Left ventricle myocardium inferior (tissue), 1 donor: ENCODE measurements at places on chromosomes 16 and 17. TPM values are rescaled to one million over a fixed set of nuclear protein-coding genes. Genes with fewer than 3 reads are reported as not detected.

Gene TBC1D3E
- not detected for total RNA-seq

Gene EPX
- not detected for total RNA-seq

Gene CBX8
- 7.5 TPM for total RNA-seq

Gene TP53TG3B
- not detected for total RNA-seq

Gene KCNJ18
- not detected for total RNA-seq

Gene SHISA9
- total RNA-seq: 0.30 TPM

Gene SDK2
- 2.2 TPM for total RNA-seq

Gene FLCN
- 46.6 TPM for total RNA-seq

Gene MSL1
- total RNA-seq: 39.8 TPM

Gene MEIOB
- total RNA-seq: not detected

Gene FBXO39
- not detected for total RNA-seq

- no peak for DNase-seq
- H3K4me1 ChIP-seq: no peaks in the 10 kb centered on the region
- no peak overlapping the region for H3K27ac ChIP-seq
- H3K27me3 ChIP-seq: no peaks in the 10 kb centered on the region
- H3K4me3 ChIP-seq: no peak overlapping the region
- peaks cover 58% of the 10 kb centered on the region for H3K36me3 ChIP-seq
These were observed 12.7 kb downstream of the UNKL start for GRCh38 chr16:1401758-1402154.

- H3K4me3 ChIP-seq: no peak overlapping the region
- no peaks in the 10 kb centered on the region for H3K36me3 ChIP-seq
- peaks cover 8% of the 10 kb centered on the region for H3K4me1 ChIP-seq
- H3K27me3 ChIP-seq: no peaks in the 10 kb centered on the region
These were observed 24.0 kb upstream of the ALKBH5 start for GRCh38 chr17:18159551-18160120.

DNA sequence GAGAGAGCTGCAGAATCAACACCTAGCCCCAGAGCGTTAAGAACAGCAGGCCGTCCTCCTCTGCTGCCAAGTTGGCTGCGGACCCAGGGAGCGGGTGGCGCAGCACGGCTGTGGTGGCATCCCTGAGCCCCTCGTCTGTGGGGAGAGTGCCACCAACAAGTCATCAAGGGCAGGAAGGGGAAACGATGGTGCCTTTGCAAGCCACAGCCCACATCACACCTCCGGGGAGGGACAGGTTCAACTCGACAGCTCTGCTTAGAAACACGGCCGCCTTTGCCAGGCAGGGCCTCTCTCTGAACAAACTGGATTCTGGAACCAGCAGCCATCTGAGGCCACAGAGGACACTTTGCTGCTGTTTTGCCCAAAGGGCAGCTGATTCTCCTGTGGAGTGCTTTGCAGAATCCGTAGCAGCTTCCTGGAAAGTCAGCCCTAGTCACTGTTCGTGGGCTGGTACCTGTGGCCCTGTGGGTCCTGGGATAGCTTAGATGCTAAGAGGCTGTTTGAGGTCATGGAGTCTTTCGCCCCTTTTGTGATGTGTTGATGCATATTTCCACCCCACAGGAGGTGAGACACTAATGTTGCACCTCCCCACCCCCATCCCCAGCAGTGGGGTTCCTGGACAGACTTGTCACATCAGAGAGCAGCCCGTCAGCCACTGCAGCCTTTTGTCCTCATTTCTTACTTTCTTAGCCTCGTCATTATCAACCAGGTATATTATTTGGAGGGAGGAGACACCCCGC lies 270.6 kb downstream of the CPPED1 start:
- peaks cover 3% of the 10 kb centered on the region for H3K36me3 ChIP-seq
- H3K4me1 ChIP-seq: peaks cover 9% of the 10 kb centered on the region
- no peak overlapping the region for H3K27ac ChIP-seq
- DNase-seq: no peak
- H3K4me3 ChIP-seq: no peak overlapping the region

GRCh38 chr17:63961355-63962212 lies 11.1 kb downstream of the SCN4A start:
- H3K27me3 ChIP-seq: no peaks in the 10 kb centered on the region
- peak; percentile 56 for DNase-seq
- no peaks in the 10 kb centered on the region for H3K36me3 ChIP-seq
- peaks cover 51% of the 10 kb centered on the region for H3K4me1 ChIP-seq

DNA sequence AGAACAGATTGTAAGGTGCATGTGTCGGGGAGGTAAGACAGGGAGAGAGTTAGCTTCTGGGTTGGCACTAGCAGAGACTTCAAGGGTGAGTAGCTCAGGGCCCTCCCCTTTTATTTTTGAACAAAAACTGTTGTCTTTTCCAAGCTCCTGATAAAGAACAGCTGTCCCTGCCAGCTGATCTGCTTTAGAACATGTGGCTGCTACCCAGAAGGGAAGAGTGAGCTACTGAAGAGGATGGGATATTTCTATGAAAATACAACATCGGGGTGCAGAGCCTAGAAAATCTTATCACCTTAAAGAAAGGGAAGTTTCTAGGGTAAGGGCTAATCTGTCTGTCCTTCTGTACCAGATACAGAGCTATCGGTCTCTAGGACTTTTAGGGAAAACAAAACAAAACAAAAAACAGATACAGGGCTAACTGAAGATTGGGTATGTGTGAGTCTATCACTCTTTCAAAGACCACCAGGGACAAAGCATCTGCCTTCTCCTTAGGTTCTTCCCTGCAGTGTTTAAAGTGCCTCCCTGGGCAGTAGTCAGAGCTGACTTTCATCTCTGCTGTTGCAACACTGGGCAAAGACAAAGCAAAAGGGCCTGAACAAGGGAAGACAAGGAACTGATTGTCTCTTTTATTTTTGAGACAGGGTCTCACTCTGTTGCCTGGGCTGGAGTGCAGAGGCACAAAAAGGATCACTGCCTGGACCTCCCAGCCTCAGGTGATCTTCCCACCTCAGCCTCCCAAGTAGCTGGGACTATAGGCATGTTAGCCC lies 5.0 kb upstream of the DHRS13 start:
- DNase-seq: no peak
- H3K27me3 ChIP-seq: no peaks in the 10 kb centered on the region
- peaks cover 75% of the 10 kb centered on the region for H3K36me3 ChIP-seq
- no peak overlapping the region for H3K4me3 ChIP-seq
- H3K4me1 ChIP-seq: peaks cover 42% of the 10 kb centered on the region

GRCh38 chr16:26710450-26710849 lies 356.3 kb upstream of the C16orf82 start:
- no peak for DNase-seq
- H3K4me1 ChIP-seq: no peaks in the 10 kb centered on the region
- no peak overlapping the region for H3K4me3 ChIP-seq
- H3K27ac ChIP-seq: no peak overlapping the region

GRCh38 chr16:82628088-82628423 lies 1.3 kb downstream of the CDH13 start:
- H3K4me3 ChIP-seq: peak overlapping the region; percentile 90
- H3K27ac ChIP-seq: peak overlapping the region; percentile 95
- peak; percentile 45 for DNase-seq
- H3K27me3 ChIP-seq: peaks cover 3% of the 10 kb centered on the region
- no peaks in the 10 kb centered on the region for H3K36me3 ChIP-seq

GRCh38 chr16:11251525-11252481 lies 4.2 kb downstream of the SOCS1 start:
- H3K27me3 ChIP-seq: no peaks in the 10 kb centered on the region
- peaks cover 32% of the 10 kb centered on the region for H3K4me1 ChIP-seq
- H3K4me3 ChIP-seq: no peak overlapping the region
- DNase-seq: no peak
- no peaks in the 10 kb centered on the region for H3K36me3 ChIP-seq

- H3K4me3 ChIP-seq: no peak overlapping the region
- H3K27me3 ChIP-seq: no peaks in the 10 kb centered on the region
- H3K4me1 ChIP-seq: peaks cover 5% of the 10 kb centered on the region
These were observed 18.4 kb downstream of the SYT17 start for GRCh38 chr16:19186408-19186807.

GRCh38 chr17:77827039-77827438 lies 131.5 kb upstream of the TNRC6C start:
- no peaks in the 10 kb centered on the region for H3K27me3 ChIP-seq
- H3K36me3 ChIP-seq: no peaks in the 10 kb centered on the region
- H3K27ac ChIP-seq: no peak overlapping the region
- no peak for DNase-seq
- H3K4me1 ChIP-seq: peaks cover 61% of the 10 kb centered on the region

GRCh38 chr17:4972752-4973151 lies 5.1 kb upstream of the SPAG7 start:
- no peak for DNase-seq
- H3K27ac ChIP-seq: peak overlapping the region; percentile 80
- no peak overlapping the region for H3K4me3 ChIP-seq
- peaks cover 51% of the 10 kb centered on the region for H3K36me3 ChIP-seq
- no peaks in the 10 kb centered on the region for H3K27me3 ChIP-seq
- H3K4me1 ChIP-seq: peaks cover 67% of the 10 kb centered on the region

DNA sequence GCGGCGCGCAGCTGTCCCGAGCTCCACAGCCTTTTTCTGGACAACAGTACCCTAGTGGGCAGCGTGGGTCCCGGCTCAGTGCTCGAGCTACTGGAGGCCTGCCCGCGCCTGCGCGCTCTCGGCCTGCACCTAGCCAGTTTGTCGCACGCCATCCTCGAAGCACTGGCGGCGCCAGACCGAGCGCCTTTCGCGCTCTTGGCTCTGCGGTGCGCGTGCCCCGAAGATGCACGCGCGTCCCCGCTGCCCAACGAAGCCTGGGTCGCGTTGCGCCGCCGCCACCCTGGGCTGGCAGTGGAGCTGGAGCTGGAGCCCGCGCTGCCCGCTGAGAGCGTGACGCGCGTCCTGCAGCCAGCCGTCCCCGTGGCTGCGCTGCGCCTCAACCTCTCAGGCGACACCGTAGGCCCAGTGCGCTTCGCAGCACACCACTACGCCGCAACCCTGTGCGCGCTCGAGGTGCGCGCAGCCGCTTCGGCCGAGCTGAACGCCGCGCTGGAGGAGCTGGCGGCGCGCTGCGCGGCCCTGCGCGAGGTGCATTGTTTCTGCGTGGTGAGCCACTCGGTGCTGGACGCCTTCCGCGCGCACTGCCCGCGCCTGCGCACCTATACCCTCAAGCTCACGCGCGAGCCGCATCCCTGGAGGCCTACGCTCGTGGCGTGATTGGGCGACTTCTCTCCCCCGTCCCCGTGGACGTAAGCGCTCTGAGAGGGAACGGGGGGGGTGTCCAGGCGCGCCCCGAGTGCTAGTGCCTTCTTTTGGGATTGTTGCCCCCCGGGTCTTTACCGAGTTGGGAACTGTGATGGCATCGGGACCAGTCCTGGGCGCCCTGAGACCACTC lies 1.2 kb upstream of the HSF4 start:
- H3K27ac ChIP-seq: peak overlapping the region; percentile 90
- H3K4me1 ChIP-seq: peaks cover 72% of the 10 kb centered on the region
- peaks cover 45% of the 10 kb centered on the region for H3K27me3 ChIP-seq
- no peaks in the 10 kb centered on the region for H3K36me3 ChIP-seq
- peak; percentile 68 for DNase-seq

GRCh38 chr17:48247038-48247437 lies 139.5 kb downstream of the SNX11 start:
- DNase-seq: no peak
- no peak overlapping the region for H3K4me3 ChIP-seq
- no peak overlapping the region for H3K27ac ChIP-seq
- no peaks in the 10 kb centered on the region for H3K36me3 ChIP-seq
- peaks cover 25% of the 10 kb centered on the region for H3K4me1 ChIP-seq

- no peaks in the 10 kb centered on the region for H3K4me1 ChIP-seq
- H3K27ac ChIP-seq: no peak overlapping the region
- no peaks in the 10 kb centered on the region for H3K36me3 ChIP-seq
- H3K4me3 ChIP-seq: no peak overlapping the region
- no peak for DNase-seq
These were observed 132.0 kb downstream of the RBFOX3 start for GRCh38 chr17:79478841-79479240.

GRCh38 chr16:87306516-87306915 lies 10.7 kb downstream of the C16orf95 start:
- no peaks in the 10 kb centered on the region for H3K4me1 ChIP-seq
- H3K27ac ChIP-seq: no peak overlapping the region
- DNase-seq: no peak
- peaks cover 17% of the 10 kb centered on the region for H3K27me3 ChIP-seq
- H3K36me3 ChIP-seq: no peaks in the 10 kb centered on the region
- H3K4me3 ChIP-seq: no peak overlapping the region

DNA sequence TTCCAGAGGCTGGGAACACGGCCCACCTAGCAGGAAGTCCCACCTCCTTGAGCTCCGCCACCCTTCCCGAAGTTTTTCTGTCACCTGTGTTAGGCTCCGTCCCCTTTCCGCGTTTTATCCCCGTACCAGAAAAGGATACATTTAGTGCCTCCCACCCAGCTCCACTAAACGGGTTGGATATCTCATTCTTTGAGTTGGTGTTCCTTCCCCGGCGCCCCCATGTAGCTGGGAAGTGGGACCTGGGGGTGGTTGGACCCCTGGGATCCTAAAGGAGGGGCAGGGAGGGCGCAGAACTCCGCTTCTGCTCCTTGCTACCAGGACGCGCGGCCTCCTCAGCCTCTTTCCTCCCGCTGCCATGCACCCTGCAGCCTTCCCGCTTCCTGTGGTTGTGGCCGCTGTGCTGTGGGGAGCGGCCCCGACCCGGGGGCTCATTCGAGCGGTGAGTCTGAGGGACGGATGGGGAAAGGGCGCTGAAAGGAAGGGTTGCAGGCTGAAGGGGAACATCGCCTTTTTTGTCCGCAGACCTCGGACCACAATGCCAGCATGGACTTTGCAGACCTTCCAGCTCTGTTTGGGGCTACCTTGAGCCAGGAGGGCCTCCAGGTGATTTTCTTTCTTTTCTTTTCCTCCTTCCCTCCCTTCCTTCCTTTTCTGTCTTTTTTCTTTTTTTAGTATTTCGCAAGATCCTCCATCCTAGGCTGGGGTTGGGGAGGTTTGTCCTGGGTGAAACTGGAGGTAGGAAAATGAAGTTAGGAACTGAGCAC lies 669 bp downstream of the RNF167 start:
- peaks cover 67% of the 10 kb centered on the region for H3K36me3 ChIP-seq
- peak overlapping the region; percentile 96 for H3K27ac ChIP-seq
- H3K27me3 ChIP-seq: no peaks in the 10 kb centered on the region

GRCh38 chr17:60640503-60640902 lies 37.1 kb upstream of the BCAS3 start:
- H3K27ac ChIP-seq: no peak overlapping the region
- H3K27me3 ChIP-seq: no peaks in the 10 kb centered on the region
- no peak overlapping the region for H3K4me3 ChIP-seq
- peaks cover 28% of the 10 kb centered on the region for H3K4me1 ChIP-seq

- H3K27ac ChIP-seq: no peak overlapping the region
- no peak overlapping the region for H3K4me3 ChIP-seq
- DNase-seq: no peak
These were observed 69.2 kb downstream of the MAP2K4 start for GRCh38 chr17:12089809-12090384.

GRCh38 chr17:59899099-59899498 lies 6.2 kb downstream of the RPS6KB1 start:
- H3K4me3 ChIP-seq: no peak overlapping the region
- H3K4me1 ChIP-seq: peaks cover 35% of the 10 kb centered on the region
- H3K27ac ChIP-seq: peak overlapping the region; percentile 16
- H3K36me3 ChIP-seq: no peaks in the 10 kb centered on the region

DNA sequence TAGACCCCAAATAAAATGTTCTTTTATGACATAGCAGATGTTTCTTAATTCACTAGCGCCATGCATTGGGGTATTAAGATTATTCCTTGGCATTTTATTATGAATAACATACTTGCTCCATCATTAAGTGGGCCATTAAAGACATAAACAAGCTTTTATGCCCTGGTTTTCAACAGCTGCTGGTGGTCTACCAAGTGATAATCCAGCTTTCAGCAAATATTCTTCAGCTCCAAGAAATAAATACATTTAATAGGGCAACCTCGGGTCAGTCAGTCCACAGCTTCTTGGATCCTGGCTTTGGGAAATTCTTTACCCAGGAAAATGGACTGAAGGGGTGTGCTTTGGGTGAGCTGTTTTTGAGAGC lies 217.3 kb upstream of the IRX3 start:
- no peaks in the 10 kb centered on the region for H3K27me3 ChIP-seq
- H3K4me3 ChIP-seq: no peak overlapping the region
- H3K4me1 ChIP-seq: peaks cover 68% of the 10 kb centered on the region
- no peaks in the 10 kb centered on the region for H3K36me3 ChIP-seq
